GM03348 (cell line): ENCODE measurements at places on chromosomes 6 and 20.
A peak's percentile ranks its signal among the peaks of the same experiment; 100 is the strongest.

- DNase-seq = peak; percentile 94
Measured at GRCh38 chr20:49713753-49714712, at the start of gene B4GALT5. TSS of gene B4GALT5 (minus strand) at chr20:49713878. CDS start at chr20:49713690, 188 bp downstream.

- no peak for DNase-seq
Measured at GRCh38 chr20:54356801-54357200, 118.6 kb upstream of the DOK5 start.

- DNase-seq = no peak
Measured at GRCh38 chr6:71577766-71578165, 289.2 kb downstream of the OGFRL1 start.

- DNase-seq = peak; percentile 85
Measured at GRCh38 chr20:8454137-8454712, 322.2 kb downstream of the PLCB1 start.
